Omental fat pad (tissue), 4 donors: ENCODE measurements at places on chromosomes 11 and 22. TPM values are rescaled to one million over a fixed set of nuclear protein-coding genes. Genes with fewer than 3 reads are reported as not detected.

The PRRG4 gene
- 1.7 TPM for total RNA-seq

The MS4A4E gene
- 5.6 TPM for total RNA-seq

The TRIM51 gene
- total RNA-seq, result not detected

The C22orf15 gene
- not detected for total RNA-seq

The GLYAT gene
- 4.9 TPM for total RNA-seq

The SHISAL1 gene
- 0.94 TPM for total RNA-seq

The PYGM gene
- total RNA-seq, result 15.8 TPM

The ARHGAP42 gene
- total RNA-seq, result 9.6 TPM

The AQP11 gene
- total RNA-seq, result 0.47 TPM

The PRG3 gene
- total RNA-seq, result not detected

The MRGPRE gene
- not detected for total RNA-seq

The LRRN4CL gene
- total RNA-seq, result 47.6 TPM

The RBMXL2 gene
- not detected for total RNA-seq

The FGF4 gene
- not detected for total RNA-seq

The TRIM22 gene
- 22.3 TPM for total RNA-seq

The MMP1 gene
- total RNA-seq, result not detected

The KBTBD4 gene
- 18.7 TPM for total RNA-seq

The FOSL1 gene
- total RNA-seq, result 10.5 TPM

The OR8K1 gene
- not detected for total RNA-seq

The LRRC75B gene
- total RNA-seq, result 4.1 TPM

The MFNG gene
- 64.2 TPM for total RNA-seq

The ADAMTS8 gene
- 0.28 TPM for total RNA-seq

The UPB1 gene
- 1.9 TPM for total RNA-seq

The TEX54 gene
- total RNA-seq, result not detected

The PRODH gene
- 1.7 TPM for total RNA-seq

The PKP3 gene
- 0.95 TPM for total RNA-seq

The SLCO2B1 gene
- total RNA-seq, result 51.5 TPM

The ABCG4 gene
- total RNA-seq, result not detected

The WT1 gene
- 66.9 TPM for total RNA-seq

The TFIP11 gene
- 14.8 TPM for total RNA-seq
